ENCODE measurements at places on chromosomes 1 and 21.

- no peak for DNase-seq
These were observed 22.6 kb upstream of the LRRC8B start for GRCh38 chr1:89502042-89502441.

DNA sequence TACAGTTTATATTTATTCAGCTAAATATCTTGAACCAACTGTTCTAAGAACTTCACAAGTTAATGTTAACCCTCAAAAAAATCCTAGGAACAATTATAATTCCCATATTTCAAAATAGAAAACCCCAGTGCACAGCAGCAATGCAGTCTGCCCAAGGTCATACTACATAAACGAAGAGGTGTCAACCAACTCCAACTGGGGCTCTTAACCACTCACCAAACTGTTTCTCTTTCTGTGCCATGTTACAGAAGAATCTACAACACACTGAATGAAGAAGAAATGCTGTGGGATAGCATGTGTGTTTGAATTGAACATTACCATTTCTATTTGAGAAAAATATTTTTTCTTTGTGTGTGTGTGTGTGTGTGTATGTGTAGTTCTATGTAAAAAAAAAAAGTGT, 35.7 kb downstream of the EIF4G3 start:
- no peak for DNase-seq

GRCh38 chr1:110155878-110156522, 5.7 kb downstream of the SLC6A17 start:
- DNase-seq: peak; percentile 78

DNA sequence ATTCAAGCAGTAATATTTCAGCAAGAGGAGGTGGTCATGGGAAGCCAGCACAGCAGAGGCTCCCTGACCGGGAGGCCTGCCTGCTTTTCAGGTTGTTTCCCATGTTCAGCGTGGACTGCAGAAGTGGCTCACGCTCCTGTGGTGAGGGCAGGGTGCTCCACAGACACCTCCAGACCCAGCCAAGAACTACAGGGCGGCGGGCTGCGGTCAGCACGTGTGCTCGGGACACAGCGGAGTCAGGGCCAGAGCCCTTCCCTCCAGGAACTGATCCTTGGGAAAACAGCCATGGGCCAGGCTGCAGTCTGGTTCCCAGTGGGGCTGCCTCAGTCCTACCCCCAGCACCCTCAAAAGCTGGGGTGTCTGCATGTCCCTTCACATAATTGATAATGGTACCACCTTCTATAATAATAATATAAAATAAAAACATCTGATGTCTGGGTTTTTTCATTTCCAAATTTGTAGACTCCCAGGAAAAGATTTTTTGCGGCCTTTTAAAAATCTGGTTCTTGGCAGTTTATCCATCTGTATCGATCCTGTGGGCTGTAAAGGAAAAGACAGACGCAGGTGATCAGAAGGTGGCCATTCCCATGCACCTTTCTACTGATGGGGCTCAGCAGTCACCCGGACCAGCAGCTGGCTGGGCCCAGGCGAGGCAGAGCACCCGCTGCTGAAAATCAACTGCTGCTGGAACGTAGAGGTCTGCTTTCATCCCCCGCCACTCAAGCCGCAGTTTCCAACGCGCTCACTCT, 10.7 kb downstream of the THAP3 start:
- no peak for DNase-seq

GRCh38 chr1:205275916-205276688, 45.4 kb downstream of the NUAK2 start:
- no peak for DNase-seq

- no peak for DNase-seq
These were observed 145.3 kb downstream of the S1PR1 start for GRCh38 chr1:101382135-101382534.

DNA sequence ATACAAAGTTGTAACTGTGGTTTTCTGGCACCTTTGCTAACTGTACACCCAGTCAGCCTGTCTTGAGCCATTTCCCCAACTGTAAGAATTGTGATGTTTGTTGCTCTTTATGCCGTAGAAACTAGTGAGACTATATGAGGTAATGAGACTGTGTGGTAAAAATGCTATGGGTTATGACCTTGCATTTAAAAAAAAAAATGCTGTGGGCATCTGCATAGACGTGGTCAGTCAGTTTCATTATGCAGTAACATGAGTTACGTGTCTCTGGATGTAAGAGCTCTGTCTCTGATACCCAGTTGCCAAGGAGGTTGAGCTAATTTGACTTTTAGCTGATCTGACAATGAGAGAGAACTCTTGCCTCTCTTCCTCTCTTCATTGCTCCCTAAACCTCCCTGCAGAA, 80.6 kb upstream of the LAMC2 start:
- no peak for DNase-seq

GRCh38 chr21:39972976-39973770, 105.9 kb downstream of the PCP4 start:
- no peak for DNase-seq

DNA sequence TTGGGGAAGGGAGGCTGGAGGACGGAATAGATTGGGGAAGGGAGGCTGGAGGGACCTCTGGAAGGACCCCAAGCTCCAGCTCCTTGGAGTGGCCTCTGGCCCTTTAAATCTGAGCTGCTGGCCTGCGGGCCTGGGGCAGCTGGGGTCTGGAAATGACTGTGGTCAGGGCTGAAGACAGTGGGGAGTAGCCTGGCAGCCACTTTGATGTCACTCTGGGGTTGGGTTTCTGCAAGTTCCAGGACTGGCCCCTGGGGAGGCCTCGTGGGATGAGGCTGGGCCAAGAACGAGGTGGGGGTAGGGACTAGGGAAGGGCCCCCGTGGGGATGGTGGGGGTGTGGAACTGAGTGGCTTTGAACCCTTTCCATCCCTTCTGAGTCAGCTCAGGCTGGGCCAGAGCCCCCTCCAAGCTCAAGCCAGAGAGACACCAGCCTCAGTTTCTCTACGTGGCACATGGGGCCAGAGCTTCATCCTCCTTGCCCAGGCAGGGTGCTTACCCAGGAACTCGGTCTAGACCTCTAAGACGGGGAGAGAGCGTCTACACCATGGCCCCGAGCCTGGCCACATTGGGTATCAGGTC, 59.7 kb downstream of the ALPL start:
- DNase-seq: no peak

DNA sequence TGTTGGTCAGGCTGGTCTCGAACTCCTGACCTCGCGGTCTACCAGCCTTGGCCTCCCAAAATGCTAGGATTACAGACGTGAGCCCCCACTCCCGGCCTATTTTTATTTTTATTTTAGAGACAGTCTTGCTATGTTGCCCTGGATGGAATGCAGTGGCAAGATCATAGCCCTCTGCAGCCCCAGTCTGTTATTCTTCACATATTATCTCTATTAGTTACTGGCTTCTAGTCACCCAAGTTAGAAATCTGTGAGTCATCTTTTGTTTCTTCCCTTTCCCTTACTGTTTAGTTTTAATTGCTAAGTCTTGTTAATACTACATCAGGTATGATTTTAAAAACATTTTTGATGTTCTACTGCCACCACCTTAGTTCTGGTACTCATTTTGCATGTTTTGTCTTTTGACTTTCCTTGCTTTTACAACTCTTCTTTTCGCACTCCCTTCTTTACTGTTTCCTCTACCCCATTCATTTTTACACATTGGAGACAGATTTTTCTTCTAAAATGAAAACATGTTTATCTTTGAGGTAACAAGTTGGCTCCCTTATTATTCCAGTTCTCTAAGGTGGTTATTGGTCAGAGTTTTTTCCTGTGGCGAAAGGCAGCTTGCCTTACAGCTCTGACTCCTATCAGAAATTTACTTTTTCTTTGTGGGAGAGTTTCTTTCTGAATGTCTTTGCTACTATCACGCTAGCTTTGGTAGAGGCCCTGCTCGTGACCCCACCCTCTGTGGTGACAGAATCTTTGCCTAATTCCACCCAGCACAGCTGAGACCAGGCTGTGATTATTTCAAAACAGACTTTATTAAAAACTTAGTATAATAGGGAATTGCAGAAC, 19.5 kb downstream of the ZMYM4 start:
- DNase-seq: no peak

GRCh38 chr1:160149233-160149632, 2.2 kb upstream of the ATP1A4 start:
- no peak for DNase-seq
